Left renal cortex interstitium (tissue), 4 donors: ENCODE measurements at places on chromosomes 2 and 18. TPM values are rescaled to one million over a fixed set of nuclear protein-coding genes. Genes with fewer than 3 reads are reported as not detected.

DNA sequence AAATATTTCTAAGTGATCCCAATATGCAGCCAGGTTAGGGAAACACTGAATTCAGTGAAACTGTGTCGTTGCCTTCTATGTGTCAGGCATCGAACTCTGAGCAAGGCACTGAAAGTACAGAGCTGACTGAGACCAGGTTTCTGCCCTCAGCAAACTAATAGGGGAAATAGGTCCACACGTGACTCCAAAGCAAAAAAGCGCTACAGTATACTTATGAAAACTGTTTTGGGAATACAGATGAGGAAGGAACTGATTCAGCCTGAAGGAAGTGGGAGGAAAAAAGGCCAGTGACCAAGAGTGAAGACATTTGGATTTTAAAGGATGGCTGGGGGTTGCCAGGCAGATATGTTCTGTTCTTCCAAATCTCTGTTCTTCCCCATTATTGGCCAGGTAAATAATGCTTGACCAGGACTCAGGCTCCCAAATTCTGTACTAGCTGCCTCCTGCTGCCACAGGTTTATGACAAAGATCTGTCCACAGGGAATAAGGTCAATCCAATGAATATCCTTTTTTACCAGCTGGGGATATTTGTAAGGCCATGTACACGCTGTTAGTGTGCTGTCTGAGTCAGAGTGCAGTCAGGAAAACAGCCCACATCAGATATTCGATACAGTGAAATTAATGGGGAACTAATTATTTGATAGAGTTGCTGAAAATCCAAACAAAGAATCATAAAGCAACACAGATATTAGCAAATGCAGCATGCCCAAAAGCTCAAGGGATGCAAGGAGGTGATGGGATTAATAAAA is 24.5 kb upstream of the INPP4A start:
- DNase-seq: no peak

Gene SERPINB12
- polyA plus RNA-seq: not detected

- DNase-seq: no peak
These were observed 27.5 kb downstream of the ARHGAP25 start for GRCh38 chr2:68762100-68762499.

GRCh38 chr2:120294008-120294340 is 41.3 kb downstream of the RALB start:
- DNase-seq: no peak

GRCh38 chr2:68379184-68379708 is 14.2 kb downstream of the PLEK start:
- DNase-seq: no peak

- DNase-seq: no peak
These were observed 65.5 kb downstream of the FBXO15 start for GRCh38 chr18:74081966-74082741.

DNA sequence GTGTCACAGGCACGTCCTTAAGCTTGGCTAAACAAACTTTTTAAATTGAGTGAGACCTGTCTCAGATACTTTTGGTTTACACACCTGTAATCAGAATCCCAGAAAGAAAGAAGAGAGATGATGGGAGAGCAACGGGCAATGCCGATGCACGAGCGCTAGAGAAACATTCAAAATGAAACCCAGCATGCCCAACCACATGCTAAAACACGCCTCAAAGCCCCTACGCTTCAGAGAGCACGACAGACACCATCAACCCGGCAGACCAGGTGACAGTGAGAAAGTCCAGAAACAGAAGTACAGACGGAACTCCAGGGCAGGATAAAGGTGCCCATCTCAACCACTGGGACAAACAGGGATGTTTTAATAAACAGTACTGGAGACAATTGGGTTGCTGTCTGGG is 85.5 kb downstream of the HDAC4 start:
- DNase-seq: no peak

DNA sequence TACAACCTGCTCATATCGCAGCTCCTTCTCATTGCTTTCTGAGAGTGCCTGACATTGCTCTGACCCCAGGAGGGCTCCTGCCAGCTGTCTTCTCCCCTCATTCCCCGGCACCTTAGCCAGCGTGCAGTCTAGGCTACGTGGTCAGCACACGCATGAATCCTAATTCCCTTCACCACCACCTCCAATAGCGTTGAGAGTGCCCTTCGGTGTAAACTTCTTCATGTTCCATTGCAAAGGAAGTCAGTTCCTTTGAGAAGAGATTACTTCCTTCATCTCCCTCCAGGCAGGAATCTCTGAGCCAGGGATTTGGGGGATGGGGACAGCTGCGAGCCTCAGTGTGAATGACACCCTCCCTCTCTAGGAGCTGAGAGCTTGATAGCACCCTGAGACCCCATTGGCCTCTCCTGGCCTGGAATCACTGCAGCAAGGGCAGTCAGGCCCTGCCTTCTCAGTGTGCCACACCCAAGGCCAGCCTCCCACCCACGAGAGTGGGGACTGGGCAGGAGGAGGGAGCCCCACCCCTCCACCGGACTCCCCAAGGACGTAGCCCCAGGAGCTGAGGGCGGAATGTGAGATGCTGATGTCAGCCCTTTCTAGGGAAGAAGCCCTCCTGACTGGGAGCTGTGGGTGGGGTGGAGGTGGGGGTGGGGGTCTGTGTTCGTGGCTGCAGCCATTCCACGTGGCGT is 53.4 kb downstream of the SLC66A2 start:
- DNase-seq: no peak

Gene LAMA3
- polyA plus RNA-seq: 2.0 TPM

GRCh38 chr18:48540251-48541025 is 1.6 kb downstream of the CTIF start:
- DNase-seq: peak; percentile 54

Gene CROCC2
- polyA plus RNA-seq: 0.09 TPM

DNA sequence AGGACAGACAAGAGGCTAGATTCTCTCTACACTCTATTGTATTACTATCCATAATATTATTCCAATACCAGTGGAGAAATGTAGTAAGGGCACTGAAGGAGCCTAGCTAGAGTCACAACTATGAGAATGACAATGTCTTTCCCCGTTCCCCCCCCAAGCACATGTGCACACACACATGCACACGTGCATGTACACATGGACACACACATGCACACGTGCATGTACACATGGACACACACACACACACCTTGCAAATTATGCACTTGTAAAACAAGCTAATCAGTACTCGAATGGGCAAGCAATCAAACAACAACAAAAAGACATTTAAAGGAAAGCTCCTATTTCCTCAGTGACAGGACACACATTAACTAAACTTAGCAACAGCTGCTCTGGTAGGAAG is 65.2 kb downstream of the INSIG2 start:
- DNase-seq: no peak

Gene TSPYL6
- polyA plus RNA-seq: 0.13 TPM
